ENCODE measurements at places on chromosomes 13 and 19. TPM values are rescaled to one million over a fixed set of nuclear protein-coding genes. Genes with fewer than 3 reads are reported as not detected.

GRCh38 chr13:23642110-23642509 lies 71.9 kb downstream of the TNFRSF19 start:
- H3K27me3 ChIP-seq: no peaks in the 10 kb centered on the region
- no peak for DNase-seq
- H3K27ac ChIP-seq: no peak overlapping the region
- no peaks in the 10 kb centered on the region for H3K36me3 ChIP-seq
- H3K4me3 ChIP-seq: no peak overlapping the region

- H3K4me3 ChIP-seq: no peak overlapping the region
- H3K36me3 ChIP-seq: no peaks in the 10 kb centered on the region
- H3K27ac ChIP-seq: no peak overlapping the region
- no peak for DNase-seq
- no peaks in the 10 kb centered on the region for H3K4me1 ChIP-seq
Observed at GRCh38 chr19:33868788-33869412, 72.2 kb downstream of the KCTD15 start.

GRCh38 chr19:39372047-39372802 lies 18.7 kb downstream of the PAF1 start:
- no peak for DNase-seq
- H3K27ac ChIP-seq: no peak overlapping the region
- no peaks in the 10 kb centered on the region for H3K27me3 ChIP-seq
- H3K36me3 ChIP-seq: peaks cover 85% of the 10 kb centered on the region
- H3K4me3 ChIP-seq: no peak overlapping the region

DNA sequence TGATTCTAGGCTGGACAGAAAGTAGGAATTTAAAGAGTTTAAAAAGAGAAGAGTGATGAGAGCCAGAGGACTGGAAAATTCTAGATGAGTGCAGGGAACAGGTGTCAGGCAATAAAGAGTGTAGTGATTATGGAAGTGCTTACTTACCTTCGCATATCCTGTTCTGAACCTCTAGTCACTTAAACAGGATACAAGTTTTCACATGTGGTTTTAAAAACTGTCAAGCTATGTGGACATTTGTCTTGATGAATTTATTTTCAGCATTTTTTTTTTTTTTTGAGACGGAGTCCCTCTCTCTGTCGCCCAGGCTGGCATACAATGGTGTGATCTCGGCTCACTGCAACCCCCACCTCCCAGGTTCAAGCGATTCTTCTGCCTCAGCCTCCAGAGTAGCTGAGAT lies 34.3 kb upstream of the IL17D start:
- no peak overlapping the region for H3K4me3 ChIP-seq
- DNase-seq: no peak
- H3K27ac ChIP-seq: no peak overlapping the region
- H3K36me3 ChIP-seq: no peaks in the 10 kb centered on the region
- no peaks in the 10 kb centered on the region for H3K27me3 ChIP-seq

- DNase-seq: no peak
- no peak overlapping the region for H3K4me3 ChIP-seq
- H3K36me3 ChIP-seq: no peaks in the 10 kb centered on the region
- H3K4me1 ChIP-seq: no peaks in the 10 kb centered on the region
- H3K27me3 ChIP-seq: no peaks in the 10 kb centered on the region
- no peak overlapping the region for H3K27ac ChIP-seq
Observed at GRCh38 chr13:36526897-36527296, 94.6 kb downstream of the CCNA1 start.

DNA sequence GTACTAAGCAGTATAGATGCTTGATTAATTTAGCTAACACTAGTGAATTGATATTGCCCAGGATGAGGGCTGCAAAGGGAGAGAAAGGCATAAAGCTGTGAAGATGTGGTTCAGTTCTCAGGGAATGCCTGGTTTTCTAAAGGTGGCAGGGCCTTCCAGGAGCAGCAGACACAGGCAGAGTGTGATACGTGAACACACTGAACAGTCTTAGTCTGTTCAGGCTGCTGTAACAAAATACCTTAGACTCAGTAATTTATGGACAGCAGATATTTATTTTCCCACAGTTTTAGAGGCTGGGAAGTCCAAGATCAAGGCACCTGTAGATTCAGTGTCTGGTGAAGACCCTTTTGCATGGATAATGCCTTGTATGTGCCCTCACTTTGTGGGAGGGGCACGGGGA lies 8.7 kb upstream of the SPATA13 start:
- no peaks in the 10 kb centered on the region for H3K4me1 ChIP-seq
- DNase-seq: no peak
- no peaks in the 10 kb centered on the region for H3K36me3 ChIP-seq
- H3K4me3 ChIP-seq: no peak overlapping the region

The NCAN gene
- polyA plus RNA-seq: not detected

The LRRC25 gene
- 581 TPM for polyA plus RNA-seq

The TRPC4 gene
- polyA plus RNA-seq: not detected

The PALM3 gene
- polyA plus RNA-seq: not detected
